ENCODE measurements at places on chromosomes 3 and 15.

- no peak for DNase-seq
Observed at GRCh38 chr15:32956711-32957110, 237.8 kb downstream of the FMN1 start.

DNA sequence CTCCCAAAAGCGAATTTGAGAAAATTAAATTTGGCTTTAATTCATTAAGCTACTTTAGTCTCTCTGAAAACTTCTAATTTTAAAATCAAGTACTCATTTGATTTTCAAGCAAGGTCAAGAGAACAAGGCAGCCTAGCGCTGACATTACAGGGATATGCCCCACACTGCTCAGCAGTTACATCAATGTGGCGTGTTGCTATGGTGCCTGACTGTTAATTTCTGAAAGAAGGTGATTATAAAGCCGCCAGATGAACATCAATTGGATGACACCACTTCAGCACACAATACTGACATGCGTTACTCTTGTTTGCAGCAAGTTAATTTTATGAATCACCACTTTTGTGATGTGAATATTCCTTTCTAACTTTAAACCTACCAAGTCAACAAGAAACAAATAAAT is 284.4 kb downstream of the FOXP1 start:
- DNase-seq: peak; percentile 8

- DNase-seq: no peak
Observed at GRCh38 chr3:101638261-101638745, 38.6 kb downstream of the ZBTB11 start.

- DNase-seq: no peak
Observed at GRCh38 chr15:66763186-66764071, 61.4 kb downstream of the SMAD6 start.

GRCh38 chr3:184343200-184343876 is 5.9 kb downstream of the FAM131A start:
- DNase-seq: no peak

- DNase-seq: no peak
Observed at GRCh38 chr3:186414735-186415419, 52.8 kb upstream of the DGKG start.

- no peak for DNase-seq
Observed at GRCh38 chr3:2156244-2156847, 57.7 kb downstream of the CNTN4 start.

GRCh38 chr3:113698956-113699355 is 2.5 kb upstream of the USF3 start:
- no peak for DNase-seq

DNA sequence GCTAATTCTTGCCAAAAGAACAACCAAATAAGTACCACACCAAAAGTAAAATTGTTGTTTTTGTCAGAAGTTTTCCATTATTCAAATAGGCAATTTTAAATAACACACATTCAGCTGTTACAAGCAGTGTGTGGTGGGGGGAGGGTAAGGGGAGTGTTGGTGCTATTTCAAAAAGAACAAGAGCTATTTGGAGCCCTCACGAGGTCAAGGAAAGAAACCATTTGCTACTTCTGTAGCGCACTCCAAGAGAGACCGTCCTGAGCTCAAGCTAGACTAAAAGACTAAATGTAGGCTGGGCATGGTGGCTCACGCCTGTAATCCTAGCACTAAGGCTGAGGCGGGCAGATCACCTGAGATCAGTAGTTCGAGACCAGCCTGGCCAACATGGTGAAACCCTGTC is 21.2 kb upstream of the IGF2BP2 start:
- DNase-seq: no peak

GRCh38 chr15:31308185-31308639 is 18.4 kb upstream of the KLF13 start:
- no peak for DNase-seq

All from effector CD8-positive, alpha-beta T cell (primary cell).